ENCODE measurements at places on chromosomes 2 and 18.

GRCh38 chr18:64202210-64202836 lies 53.4 kb upstream of the LINC00305 start:
- no peak for DNase-seq

GRCh38 chr2:26412091-26412673 lies 10.5 kb downstream of the DRC1 start:
- DNase-seq = no peak

DNA sequence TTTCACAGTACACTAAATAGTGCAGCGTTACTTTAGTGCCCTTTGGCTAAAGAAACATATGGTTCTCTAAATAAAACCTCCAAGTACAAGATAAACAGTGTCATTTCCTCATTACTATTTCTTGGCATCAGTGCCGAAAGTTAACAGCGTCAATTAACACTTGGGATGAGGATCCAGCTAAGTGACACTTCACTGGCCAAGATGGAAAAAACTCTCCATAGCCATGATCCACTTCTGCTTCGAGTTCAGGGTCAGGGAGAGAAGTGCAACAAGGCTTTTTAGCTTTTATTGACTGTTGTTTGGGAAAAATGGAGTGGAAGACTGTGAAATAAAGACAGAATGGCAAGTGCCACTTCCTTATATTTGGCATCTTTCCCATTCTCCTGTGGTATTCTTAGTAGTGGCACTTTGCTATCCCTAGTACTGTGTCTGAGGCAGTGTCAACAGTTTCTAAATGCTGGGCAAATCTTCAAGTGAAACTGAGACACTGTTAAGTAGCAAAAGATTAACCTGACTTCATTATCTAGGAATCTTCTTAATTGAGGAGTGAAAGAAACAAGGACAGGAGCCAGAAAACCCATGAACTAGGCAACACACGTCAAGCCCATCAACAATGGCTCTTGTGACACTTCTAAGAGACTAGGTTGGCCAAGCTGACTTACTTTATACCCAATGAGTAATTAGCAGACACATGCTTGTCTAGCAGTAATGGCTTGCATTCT lies 222.5 kb upstream of the SESTD1 start:
- no peak for DNase-seq

GRCh38 chr18:39344487-39344886 lies 1778.9 kb upstream of the CELF4 start:
- no peak for DNase-seq

- no peak for DNase-seq
Measured at GRCh38 chr2:150584081-150584480, 96.6 kb upstream of the RND3 start.

DNA sequence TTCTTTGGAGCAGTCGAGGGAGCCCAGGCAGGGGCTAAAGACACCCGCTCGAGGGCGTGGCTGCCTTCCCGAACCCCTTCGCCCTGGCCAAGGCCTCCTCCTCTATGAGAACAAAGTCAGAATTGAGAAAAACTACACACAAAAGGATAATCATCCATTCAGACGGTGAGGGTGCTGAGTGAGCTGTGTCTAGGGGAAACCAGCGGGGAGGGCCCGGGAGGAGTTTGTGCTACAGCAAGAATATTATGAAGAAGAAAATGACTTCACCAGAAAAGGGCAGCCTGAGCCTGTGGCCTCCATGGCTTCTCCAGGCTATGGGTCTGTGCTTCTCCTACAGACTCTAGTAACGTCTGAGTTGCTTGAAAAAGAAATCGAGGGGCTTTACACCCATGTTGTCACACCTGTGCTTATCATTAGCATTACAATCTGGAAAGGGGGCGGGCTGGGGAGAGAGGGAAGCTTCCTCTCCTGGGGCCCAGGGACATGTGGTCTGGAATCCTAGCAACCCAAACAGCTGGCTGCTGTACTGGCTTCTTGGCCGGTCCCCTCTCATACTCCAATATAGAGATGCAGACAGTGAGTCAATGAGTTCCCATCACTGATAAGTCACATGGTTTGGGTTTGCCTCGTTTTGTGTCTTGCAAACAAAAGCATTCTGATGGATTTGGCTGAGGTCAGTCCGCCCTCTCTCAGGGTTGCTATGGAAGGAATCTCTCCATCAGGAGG lies 52.0 kb upstream of the ARL4C start:
- DNase-seq = peak; percentile 56

- DNase-seq = no peak
Measured at GRCh38 chr2:86003104-86003503, 102.6 kb downstream of the POLR1A start.

DNA sequence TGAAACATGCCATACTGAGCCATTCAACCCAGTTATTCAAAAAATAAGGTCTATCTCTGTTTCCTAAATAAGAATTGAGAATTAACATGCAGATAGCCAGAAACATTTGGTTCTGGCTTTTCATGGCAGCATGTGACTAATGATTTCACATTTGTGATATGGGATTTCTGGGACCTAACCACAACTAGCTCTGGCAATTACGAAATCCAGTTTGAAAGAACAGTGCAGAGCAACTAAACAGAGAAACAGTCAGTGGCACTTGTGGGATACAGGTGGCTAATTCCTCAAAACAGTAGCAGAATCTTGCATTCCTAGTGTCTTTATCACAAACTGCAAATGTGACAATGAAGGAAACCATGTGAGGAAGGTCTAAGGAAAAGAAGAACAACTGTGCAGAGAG lies 637.8 kb upstream of the CHAC2 start:
- DNase-seq = no peak

DNA sequence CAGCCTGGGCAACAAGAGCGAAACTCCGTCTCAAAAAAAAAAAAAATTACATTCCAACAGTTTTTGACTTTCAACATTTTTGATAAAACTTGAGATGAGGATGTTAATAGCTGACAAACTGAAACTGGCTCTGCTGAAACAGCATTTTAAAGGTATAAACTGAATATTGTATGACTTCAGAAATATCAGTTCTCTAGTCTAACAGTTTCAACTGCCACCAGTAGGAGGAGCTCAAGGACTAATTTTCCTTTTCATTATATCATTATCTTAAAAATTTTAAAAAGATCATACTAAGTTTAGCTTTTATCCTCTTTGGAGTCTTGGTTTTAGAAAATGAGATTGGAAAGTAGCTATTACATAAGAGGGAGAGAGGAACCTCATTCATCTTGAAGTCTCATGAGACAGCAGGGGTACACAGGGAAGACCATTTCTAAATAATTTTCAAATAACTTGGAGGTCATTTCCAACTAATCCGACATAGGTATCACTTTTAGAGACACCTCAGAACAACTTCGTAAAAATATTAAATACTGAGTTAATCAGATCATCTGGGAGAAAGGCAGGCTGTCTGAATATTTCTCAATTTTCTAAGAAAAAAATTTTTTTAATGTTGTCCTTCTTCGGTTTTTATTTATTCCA lies 37.6 kb upstream of the MCM6 start:
- no peak for DNase-seq

GRCh38 chr2:52210161-52210560 lies 1178.2 kb upstream of the NRXN1 start:
- no peak for DNase-seq

DNA sequence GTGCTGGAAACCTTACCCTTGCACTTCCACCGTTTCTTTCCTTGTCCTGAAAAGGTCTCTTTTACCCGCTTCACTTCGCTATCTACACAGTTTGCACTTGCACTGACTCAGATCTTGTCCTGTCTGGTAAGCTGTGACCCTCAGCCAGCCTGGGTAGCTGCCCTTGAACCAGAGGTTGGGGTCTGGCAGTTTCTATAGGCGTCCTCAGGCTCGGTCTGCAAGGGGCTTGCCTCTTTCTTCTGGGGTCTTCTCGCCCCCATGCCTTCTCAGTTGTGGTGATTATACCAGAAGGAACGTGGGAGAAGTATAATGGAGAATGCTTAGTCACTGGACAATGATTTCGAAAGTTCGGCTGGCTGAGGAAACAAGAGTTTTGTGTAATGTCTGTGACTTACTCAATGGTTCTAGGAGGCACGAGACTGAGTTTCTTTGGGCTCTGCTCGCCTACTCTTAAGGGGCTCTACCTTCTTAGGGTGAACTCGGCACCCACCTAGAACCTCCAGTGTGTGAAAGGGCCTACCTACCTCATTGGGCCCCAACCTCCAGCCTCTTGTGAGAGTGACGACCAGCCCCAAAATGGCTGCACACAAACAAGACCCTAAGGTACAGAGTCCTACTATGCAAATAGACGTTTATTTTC lies 6.9 kb upstream of the STAT1 start:
- no peak for DNase-seq

GRCh38 chr2:22748909-22749308 lies 636.1 kb upstream of the KLHL29 start:
- no peak for DNase-seq
